Stimulated activated naive CD4-positive, alpha-beta T cell (primary cell): ENCODE measurements at places on chromosomes 6 and 20.

GRCh38 chr6:14719270-14719669, 526.6 kb upstream of the JARID2 start:
- no peak for DNase-seq

DNA sequence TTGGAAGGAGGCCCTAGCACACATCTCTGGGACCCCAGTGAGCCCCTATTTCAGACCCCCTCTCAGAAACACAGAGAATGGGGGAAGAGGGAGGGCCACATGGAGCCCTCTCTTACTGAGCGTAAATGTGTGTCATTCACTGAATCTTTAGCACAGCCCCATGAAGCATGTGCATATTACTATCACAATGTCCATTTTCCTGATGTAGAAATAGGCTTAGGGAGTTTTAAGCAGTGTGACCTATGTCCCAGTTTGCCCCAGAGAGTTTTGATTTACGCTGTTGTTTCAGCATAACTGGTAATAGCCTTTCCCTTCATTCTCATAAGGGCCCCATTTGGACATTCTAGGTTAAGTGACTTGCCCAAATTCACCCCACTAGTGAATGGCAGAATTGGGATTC, 25.0 kb upstream of the TCP11 start:
- DNase-seq, result no peak

DNA sequence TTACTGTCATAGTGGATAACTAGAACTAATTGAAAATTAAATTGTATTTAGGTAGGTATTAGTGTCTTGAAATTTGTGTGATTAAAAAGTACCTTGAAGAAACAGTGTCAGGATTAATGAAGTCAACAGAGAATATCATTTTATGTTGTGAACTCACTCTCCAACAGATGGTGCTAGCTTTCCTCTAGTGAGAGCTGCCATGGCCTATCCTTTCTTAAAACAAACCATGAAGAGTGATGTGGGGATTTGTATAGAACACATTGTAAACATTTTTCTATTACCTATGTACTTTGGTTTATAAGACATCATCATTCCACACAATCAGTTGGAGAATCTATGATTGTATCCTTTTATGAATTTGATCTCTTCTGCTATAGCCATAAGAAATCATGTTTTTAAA, 4.8 kb upstream of the SRSF12 start:
- DNase-seq, result no peak

GRCh38 chr6:106844930-106845329, 129.6 kb downstream of the CD24 start:
- no peak for DNase-seq

GRCh38 chr20:61760731-61761130, 304.9 kb downstream of the TAF4 start:
- DNase-seq, result no peak

GRCh38 chr6:169803816-169804340, 52.5 kb downstream of the ERMARD start:
- DNase-seq, result no peak

- no peak for DNase-seq
Measured at GRCh38 chr20:39291301-39291700, 329.2 kb downstream of the DHX35 start.
